Activated effector memory CD4-positive, alpha-beta T cell treated with Interleukin-2 at 50 U/mL for 16 hours (primary cell): ENCODE measurements at places on chromosomes 7 and 10.
A peak's percentile ranks its signal among the peaks of the same experiment; 100 is the strongest.

GRCh38 chr7:84647797-84648757 is 453.5 kb upstream of the SEMA3A start:
- DNase-seq, result no peak

DNA sequence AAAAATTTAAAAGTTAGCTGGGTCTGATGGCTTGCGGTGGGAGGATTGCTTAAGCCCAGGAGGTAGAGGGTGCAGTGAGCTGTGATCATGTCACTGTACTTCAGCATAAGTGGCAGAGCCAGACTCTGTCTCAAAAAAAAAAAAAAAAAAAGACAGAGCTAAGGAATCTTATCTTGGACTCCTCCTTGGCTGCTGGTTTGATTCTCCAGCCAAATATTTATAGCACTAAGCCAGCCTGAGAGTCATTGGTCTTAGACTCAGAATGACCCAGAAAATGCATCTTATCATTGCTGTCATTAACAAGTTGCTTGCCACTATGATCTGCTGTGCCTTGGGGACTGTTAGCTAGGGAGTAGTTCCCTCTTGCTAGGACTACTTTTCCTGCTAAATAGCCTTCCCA is 164.7 kb downstream of the GNAT3 start:
- no peak for DNase-seq

GRCh38 chr7:158820656-158821055 is 8.7 kb downstream of the ESYT2 start:
- no peak for DNase-seq

- peak; percentile 8 for DNase-seq
Observed at GRCh38 chr10:24617771-24618396, 105.8 kb downstream of the ARHGAP21 start.

- DNase-seq, result no peak
Observed at GRCh38 chr7:2575046-2575732, 16.4 kb downstream of the IQCE start.

GRCh38 chr7:67857698-67858097 is 861.1 kb downstream of the TYW1 start:
- no peak for DNase-seq

- DNase-seq, result no peak
Observed at GRCh38 chr7:98399890-98400541, 874 bp downstream of the BAIAP2L1 start.

DNA sequence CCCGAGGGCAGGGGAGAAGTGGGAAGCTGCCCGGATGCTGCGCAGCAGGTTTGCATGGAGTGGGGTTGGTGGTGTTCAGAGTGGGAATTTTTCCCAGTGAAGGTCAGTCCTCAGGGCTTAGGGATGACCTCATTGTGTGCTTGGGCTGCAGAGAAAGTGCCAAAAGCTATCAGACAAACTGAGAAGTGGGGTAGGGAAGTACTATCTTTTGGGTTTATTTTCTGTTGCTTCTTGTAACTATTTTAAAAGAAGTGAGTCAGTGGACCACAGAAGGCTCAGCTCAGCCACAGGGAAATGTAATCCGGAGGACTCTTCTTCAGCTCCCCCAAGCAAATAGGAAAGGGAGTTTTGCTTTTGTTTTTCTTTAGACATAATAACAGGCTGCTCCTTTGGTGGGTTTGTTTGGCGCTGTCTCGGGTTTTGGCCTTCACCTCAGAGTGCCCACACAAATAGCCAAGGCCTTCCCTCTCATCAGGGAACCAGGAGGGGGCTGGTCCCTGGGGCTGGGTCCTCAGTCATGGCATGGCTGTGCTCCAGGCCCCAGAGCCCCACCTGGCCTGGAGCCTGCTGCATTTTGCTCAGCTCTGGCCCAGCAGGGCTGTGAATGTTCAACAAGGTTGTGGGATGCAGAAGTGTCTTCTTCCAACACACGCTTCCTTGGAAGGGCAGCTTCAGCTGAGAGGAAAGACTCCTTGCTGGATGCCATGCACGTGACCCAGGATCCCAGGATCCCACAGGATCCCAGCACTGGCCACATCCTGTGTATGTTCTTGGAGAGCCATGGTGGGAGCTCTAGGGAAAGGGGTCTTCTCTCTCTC is 5.4 kb upstream of the FAM170B start:
- no peak for DNase-seq

- no peak for DNase-seq
Observed at GRCh38 chr10:119138346-119139306, 26.9 kb downstream of the SFXN4 start.

DNA sequence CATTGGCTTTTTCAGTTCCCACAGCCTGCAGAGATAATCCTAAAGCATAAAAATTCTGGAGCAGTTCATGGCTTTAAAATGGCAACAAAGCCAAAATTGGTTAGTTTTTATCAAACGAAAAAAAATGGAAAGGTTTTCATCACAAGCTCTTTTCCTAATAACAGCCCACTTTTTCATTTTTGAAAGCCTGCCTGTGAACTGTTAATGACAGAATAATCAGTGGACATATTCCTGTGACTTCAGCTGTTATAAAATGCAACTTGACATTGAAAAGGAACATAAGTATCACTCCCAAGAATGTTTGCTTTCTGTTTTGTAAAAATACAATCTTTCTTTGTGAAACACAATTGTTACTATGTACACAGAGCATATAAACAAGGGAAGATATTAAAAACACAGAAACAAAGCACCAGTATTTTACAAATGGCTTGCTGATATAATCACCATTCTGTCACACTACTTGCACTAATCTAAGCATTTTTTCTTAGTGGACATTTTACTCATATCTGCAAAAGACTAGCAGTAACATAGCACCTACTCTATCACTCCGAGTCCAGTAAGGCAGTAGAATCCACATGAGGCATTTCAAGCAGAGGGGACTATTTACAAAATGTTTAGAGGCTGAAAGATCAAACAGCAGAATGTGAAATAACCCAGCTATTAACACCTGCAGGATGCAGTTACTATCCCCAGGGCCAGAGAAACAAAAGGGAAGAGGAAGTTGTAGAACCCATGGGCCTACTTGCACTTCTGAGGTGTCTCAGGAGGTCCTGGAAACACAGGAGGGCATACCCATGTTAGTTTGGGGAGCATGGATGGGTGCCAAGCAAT is 26.4 kb downstream of the MACC1 start:
- no peak for DNase-seq

GRCh38 chr10:111127081-111127848 is 50.4 kb downstream of the ADRA2A start:
- DNase-seq, result no peak

GRCh38 chr7:28989211-28989980 is 31.3 kb upstream of the TRIL start:
- DNase-seq, result no peak

DNA sequence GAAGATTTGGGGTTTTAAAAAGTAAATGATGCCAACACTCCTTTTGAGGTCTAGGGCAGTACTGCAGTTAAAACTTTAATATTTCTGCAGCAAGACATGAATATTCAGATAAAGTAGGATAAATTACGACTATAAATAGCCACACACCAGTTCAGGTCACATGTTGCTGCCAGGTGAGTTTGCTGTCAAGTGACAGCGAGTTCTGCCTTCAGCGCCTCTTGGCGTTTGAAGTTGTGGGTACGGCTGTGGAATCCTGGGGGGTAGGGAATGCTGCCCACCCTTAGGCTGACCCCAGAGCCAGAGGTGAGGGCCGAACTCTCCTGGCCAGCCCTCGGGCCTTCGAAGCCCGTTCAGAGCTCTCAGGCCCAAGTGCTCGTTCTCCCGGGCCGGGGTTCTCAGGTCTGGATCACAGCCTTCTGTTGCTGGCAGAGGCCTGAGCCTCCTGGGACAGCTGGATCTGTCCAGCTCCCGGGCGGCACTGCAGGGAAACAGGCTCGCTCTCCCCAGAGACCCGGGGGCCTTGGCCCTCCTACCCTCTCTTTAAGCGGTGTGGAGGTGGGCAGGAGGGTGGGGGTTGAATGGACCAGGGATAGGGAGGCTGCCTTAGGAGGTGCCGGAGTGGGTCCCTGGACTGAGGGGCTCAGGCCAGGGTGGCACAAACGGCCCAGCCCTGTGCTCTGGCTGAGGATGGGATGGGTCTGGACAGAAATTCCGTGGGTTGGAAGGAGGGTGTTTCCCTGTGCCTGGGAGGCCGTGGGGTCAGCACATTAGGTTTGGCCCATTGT is 5.4 kb downstream of the BRI3 start:
- DNase-seq, result no peak

GRCh38 chr7:150898475-150899011 is 46.2 kb downstream of the AOC1 start:
- DNase-seq, result peak; percentile 64

DNA sequence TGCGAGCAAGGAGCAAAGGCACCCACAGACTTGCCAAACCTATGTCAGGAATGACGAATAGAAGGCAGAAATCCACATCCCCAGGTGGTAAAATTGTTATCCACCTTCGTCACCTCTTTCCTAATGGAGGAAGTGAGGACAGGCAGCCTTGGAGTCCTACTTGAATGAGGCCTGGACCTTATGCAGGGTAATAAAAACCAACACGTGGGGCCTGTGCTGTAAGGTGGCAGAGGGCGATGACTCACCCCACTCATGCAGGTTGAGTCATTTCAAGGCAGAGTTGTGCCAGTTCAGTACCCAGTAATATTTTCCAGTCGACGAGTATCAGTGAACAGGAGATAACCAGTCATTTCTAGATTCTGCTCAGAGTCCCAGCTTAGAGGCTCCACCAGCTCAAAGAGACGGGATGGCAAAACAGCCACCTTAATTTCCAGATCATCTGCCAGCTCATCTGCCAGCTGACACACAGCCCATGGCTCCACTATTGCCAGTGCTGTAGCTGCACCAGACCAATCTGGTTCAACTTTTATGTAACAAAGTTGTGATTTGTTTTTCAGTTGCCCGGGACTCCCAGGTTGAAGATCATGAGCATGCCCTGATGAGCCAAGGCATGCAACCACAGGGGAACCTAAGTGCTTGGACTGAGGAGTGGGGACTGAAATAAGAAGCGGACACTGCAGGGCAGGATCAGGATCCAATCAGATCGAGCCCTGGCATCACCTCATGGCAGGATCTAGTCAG is 176.2 kb upstream of the ITGB1 start:
- peak; percentile 66 for DNase-seq

GRCh38 chr10:100817268-100817839 is 72.0 kb downstream of the PAX2 start:
- no peak for DNase-seq

DNA sequence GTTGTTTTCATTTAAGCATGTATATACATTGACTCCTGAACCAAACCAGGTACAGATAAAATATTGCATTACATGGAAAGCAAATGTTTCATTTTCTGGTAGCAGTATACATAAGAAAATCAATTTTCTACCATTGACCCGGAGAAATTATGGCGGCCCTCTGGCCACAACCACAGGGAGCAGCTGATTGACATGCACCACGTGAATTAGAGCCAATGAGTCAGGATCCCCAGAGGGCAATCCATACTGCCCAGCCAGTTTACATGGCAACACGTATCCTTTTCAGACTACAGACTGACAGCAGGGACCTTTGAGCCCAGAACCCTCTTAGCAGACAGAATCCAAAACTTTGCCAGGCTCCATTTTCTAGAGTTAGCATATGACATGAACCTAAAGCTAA is 272.2 kb upstream of the NEBL start:
- no peak for DNase-seq

DNA sequence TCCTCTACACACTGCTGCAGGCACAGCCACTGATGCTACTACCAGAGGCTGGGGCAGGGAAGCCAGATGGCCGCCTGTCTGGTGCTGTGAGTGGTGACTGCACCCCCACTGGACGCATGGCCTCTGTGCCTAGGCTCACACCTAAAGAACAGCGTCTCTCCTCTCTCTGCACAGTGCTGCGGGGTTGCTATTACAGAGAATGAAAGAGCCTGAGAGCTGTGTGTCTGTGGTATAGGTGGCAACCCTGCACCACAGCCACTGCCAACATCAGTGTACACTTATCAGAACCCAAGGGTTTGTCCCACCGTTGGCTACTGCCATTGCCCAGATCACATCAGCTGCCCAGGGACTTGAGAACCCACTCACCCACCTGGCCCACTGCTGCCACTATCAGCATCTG is 4.1 kb upstream of the IFIT2 start:
- no peak for DNase-seq

- no peak for DNase-seq
Observed at GRCh38 chr10:78059906-78060702, 26.4 kb downstream of the RPS24 start.

DNA sequence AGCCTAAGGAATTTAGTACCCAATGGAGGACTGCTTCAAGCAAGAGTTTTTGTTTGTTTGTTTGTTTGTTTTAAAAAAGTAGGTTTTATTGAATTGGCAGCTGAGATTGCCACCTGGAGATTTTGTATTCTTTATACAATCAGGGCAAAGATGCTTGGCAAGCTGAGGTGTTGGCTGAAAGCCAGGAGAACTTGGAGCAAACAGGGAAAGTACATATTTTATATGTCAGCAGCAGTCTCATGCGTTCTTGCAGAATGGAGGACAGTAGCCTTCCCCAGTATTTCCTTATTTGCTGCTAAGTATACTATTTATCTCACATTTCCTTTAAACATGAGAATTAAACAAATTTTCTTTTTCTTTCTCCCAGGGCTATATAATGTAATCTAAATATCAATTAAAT is 22.6 kb upstream of the ICA1 start:
- no peak for DNase-seq

- no peak for DNase-seq
Observed at GRCh38 chr10:7092603-7093002, 318.2 kb downstream of the SFMBT2 start.

- DNase-seq, result no peak
Observed at GRCh38 chr7:9204571-9204970, 771.2 kb downstream of the NXPH1 start.

- DNase-seq, result no peak
Observed at GRCh38 chr7:117283371-117283770, 39.5 kb downstream of the WNT2 start.

GRCh38 chr7:22598318-22598920 is 98.4 kb upstream of the STEAP1B start:
- DNase-seq, result no peak

DNA sequence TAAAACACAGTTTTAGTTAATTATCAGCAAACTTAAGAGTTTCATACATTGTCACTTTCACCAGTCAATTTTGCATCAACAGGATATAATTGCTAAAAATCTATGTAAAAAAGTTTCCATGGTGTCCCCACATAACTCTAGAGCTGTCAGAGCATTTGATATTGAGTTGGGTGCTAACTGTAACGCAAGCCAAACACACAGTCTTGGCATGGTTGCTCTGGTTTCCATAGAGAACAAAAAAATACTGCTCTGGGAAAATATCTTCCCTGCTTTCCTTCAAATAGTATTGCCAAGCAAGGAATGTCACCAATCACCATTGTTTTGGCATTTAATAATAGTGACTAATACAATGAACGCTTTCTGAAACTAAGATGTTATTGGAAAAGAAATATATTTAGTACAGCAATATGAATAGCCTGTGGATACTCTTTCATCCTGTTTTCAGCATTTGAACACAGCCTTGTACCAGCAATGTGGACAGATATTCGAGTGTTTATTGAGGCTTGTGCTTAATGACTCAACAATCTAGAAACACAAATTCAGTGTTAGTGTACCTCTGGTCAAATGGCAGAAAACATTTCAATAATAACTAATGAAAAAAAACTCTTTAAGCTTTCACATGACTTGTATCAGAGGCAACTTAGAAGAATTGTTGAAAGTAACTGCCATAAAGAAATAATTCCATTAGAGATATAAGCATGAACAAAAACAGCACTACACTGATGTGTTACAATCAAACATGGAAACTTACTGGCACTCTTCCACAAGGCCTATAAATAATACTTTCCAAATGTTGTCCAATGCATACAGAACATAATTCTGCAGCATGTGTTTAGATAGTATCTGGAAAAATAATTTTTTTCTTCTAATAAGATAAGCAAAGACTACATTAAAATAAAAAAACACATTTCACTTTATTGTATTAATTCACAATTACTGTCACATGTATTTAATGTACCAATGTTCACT is 1469.5 kb upstream of the CELF2 start:
- DNase-seq, result no peak

GRCh38 chr10:132447446-132448247 is 50.6 kb downstream of the PWWP2B start:
- peak; percentile 69 for DNase-seq
